Fibroblast of gingiva (primary cell): ENCODE measurements at places on chromosomes 1 and 21.

DNA sequence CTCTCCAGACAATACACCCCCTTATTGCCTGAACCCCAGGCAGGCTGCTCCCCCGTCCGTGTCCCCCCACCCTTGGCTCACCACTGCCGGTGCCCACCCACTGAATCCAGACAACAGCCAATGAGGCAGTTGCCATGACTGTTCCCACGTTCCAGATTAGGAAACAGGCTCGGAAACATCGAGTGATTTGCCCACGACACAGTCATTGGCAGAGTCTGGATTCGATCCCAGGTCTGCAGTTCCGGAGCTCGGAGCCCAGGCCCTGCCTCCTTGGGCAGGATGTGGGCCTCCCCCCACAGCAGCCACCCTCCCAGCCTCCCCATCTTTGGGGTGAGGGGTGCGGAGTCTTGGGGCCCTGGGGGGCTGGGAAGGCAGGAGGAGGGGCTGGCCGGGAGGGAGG lies 20.3 kb upstream of the CLSTN1 start:
- no peak for DNase-seq

DNA sequence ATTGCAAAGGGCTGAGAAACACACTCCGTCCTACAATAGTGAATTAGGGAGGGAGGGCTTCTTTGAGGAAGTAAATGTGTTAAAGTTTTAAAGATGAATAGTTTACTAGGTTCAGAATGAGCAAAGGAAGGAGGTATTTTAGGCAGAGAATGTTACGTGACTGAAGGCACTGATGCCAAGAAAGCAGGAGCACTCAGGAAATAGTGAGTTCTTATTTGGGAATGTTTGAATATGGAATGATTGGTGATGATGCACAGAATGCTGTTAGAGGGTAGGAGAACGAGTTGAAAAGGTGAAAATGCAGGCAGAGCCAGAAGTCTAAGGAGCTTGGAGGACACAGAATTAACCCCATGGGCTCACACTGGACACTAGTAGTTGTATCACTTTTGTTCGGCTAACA lies 108.0 kb downstream of the NRIP1 start:
- no peak for DNase-seq

GRCh38 chr1:90074137-90074536 lies 79.2 kb downstream of the ZNF326 start:
- DNase-seq: no peak

- no peak for DNase-seq
Measured at GRCh38 chr1:112794654-112795239, 79.6 kb upstream of the PPM1J start.

- DNase-seq: no peak
Measured at GRCh38 chr21:17370916-17371315, 141.9 kb upstream of the CXADR start.

DNA sequence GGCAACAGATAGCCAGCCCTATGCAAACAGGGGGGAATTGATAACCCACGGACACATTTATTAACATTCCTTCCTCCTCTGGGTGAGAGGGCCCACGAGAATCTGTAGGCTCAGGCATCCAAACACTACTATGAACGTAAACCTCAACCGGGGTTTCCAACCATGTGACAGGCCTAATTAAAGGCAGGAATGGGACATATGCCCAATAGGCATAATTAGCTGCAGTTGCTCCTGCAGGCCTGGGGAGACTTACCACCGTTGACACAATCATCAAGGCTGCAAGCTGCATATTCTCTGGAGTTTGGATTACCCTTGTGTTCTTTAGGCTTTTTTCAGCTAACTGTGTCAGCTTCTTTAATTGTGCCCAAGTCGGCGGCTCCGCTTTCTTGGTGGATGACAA lies 22.2 kb upstream of the GBP1 start:
- DNase-seq: no peak

- DNase-seq: no peak
Measured at GRCh38 chr1:115457289-115457688, 119.2 kb upstream of the NGF start.

DNA sequence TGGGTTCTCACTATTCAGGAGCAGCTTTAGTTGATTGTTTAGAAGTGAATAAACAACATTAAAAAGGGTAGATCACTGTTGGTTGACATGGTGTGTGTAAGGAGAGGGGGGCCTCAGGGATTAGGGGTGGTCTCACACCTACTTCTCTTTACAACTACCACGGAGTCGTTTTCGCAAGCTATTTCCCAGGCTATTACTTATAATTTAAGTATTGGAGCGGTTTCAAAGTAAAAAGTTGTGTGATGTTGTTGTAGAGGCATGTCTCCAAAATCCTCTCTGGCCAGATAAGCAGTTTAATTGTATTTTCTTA lies 1.3 kb downstream of the GPSM2 start:
- no peak for DNase-seq

DNA sequence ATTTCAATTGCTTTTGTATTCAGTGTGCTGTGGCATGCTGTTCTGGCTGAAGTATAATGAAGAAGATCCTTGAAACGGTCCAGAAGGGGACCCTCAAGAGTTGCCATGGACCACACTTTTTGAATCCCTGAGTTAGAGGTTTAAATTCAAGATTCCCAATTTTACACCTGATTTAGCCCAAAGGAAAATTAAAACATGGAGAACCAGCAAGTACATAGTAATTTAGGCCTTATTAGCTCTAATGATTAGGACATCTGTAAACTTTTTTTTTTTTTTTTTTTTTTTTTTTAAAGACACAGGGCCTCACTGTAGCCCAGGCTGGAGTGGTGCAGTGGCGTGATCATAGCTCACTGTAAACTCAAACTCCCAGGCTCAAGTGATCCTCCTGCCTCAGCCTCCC lies 107.3 kb downstream of the ENAH start:
- DNase-seq: no peak

- DNase-seq: no peak
Measured at GRCh38 chr1:243548516-243548915, 292.7 kb downstream of the SDCCAG8 start.

DNA sequence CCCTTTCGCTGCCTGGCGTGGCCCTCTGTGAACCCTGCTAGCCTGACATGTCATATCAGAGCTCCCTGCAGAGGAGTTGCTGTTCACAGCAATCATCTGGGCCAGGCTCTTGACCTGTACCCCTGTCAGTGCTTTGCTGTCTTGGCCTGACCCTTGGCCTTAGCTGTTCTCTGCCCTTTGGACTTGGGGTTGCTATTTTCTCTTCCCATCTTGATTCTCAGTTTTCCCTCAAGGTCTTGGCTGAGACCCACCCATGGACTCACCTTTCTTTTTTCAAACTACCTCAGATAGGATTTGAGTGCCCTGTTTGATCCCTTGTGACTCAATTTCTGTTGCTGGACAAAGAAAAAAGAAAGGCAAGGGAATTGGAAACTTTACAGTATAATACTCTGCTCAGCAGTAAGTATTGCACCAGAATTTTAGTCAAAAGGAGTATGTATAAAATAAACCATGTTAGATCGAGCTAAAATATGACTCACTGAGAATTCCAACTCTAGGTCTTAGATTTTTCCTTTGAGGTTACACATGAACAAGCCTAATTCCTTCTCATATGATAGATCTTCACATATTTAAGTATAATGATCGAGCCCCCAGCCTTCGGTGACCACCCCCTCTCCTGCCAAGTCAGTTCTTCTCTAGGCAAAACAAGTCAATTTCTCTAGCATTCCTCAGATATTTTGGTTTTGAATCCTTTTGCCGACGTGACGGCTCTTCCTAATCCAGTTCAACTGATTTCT lies 110.5 kb downstream of the NGF start:
- peak; percentile 26 for DNase-seq

DNA sequence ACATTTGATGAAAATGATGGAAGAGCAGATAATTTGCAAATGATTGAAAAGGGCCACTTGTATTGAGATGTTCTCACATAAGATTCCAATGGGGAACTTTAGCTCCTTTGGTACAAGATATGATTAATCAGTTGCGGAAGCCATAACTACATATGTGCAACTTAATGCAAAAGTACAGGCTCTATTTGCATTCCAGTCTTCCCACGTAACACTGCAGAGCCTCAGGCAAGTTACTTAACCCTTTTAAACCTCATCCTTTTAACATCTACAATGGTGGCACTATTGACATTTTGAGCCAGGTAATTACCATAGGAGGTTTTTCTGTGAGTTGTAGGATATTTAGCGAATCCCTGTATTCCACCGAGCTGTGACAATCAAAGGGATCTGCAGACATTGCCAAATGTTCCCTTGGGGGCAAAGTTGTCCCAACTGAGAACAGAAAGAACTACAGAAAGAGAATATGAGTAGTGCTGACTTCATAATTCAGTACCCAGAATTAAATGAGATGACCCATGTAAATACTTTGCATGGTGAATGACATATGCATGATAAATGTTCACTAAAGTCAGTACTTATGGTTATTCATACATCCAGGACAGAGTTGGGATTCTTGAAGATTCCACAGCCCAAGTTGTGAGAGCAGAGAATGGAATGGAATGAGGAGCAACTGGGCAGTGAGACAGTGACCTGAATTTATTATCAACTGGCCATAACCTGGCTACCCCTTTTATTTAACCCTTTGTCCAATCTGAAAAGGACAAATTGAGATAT lies 62.6 kb downstream of the SPAG17 start:
- DNase-seq: no peak

GRCh38 chr1:43329995-43330751 lies 7.4 kb upstream of the MPL start:
- DNase-seq: peak; percentile 45

DNA sequence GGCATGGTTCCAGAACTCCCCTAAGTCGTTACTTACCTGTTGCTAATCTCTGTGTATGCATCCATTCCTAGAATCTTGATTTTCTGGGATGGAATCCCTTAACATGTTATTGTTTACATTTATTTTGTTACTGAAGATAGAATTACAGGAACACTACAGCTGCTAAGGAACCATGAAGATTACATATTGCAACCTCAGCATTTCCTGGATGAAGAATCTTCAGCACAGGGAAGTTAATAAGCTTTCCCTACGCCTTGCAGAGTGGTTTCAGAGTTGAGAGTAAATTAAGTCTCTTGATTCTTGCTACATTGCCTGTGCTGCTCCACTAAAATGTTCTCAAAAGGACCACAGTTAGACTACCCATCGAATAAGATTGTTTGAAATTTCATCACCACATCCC lies 31.4 kb upstream of the GBP6 start:
- no peak for DNase-seq

DNA sequence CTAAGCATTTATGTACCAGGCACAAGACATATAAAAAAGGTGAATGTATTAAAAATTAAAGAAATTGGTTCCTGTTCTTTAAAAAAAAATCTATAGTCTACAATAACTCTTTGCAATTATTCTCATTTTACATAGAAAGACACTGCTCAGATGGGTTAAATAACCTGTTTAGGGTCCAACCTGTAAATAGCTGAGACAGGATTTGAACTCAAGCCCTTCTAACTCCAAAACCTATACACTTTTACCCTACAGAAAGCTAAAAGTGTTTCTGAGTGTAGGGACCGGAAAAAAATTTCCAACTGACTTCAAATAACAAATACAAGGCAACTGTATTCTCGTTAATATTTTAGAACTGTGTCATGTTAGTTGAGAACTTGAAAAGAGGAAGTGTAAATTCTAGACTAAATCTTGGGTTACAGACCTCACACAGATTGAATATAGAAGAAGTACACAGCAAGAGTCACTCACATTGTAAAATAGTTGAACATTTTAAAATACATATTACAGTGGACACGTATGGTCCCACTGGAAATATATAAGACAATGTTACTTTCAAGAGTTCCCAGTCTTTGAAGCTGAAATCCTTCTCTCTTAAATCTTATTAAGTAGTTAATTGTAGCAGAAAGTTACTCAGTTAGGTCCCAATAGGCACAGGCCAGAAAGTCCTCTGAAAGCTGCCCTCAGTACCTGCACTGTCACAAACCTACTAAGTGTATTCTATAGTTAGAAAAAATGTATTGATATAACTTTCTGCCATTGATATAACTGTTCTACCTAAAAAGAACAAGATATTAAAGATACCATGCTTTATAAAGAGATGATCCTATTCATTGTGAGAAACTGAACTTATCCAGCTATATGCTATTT lies 7.3 kb downstream of the EDEM3 start:
- DNase-seq: no peak

DNA sequence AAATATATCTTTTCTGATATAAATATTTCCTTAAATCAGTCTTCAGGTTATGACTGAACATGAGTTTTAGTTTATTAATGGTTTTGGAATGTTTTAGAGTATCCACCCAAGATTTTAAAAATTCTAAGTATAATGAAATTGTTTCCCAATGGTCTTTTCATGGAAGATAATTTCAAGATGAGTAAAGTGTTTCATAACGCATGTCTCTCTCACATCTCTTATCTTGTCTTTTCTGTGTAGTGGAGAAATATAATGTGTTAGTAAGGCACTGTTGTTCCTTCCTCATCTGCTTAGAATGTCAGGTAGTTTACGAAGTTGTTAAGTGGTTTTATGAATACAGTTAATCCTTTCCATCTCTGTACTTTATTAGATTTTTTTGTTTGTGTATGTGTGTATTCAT lies 49.6 kb downstream of the PLA2G4A start:
- DNase-seq: no peak

DNA sequence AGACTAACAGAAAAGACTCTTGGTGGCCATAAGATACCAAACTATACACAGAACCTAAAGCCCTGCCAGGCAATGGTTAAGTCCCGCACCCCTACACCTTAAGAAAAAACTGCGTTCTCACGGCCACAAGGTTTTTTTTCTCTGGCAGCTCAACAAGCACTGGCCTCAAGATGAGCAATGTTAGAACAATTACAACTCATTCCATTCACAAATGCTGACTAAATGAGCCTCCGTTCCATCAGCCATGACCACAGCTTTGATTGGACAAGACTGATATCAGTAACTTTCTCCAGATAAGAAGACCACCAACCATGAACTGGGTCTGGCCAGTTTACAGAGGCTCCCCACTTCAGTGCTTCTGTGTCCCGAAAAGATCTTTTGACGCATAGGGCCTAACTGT lies 31.9 kb downstream of the SEC16B start:
- no peak for DNase-seq

DNA sequence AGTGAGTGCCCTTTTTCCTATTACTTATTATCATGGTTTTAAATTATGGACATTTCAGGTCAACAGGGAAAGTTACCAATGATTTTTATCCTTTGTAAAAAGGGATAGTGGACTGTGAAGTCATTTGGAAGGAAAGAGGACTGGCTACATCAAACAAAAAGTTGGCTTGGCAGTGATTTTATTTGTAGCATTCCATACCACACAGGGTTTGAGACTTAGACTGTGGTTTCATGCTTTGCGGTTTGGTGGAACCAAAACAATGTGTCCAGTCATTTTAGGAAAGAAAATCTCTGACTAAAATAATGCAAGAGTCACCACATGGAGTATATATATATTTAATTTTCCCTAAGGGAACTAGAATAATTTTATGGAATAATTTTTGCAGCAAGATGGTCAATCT lies 239.5 kb downstream of the HMCN1 start:
- peak; percentile 90 for DNase-seq

GRCh38 chr1:30642391-30643120 lies 80.8 kb downstream of the MATN1 start:
- no peak for DNase-seq

DNA sequence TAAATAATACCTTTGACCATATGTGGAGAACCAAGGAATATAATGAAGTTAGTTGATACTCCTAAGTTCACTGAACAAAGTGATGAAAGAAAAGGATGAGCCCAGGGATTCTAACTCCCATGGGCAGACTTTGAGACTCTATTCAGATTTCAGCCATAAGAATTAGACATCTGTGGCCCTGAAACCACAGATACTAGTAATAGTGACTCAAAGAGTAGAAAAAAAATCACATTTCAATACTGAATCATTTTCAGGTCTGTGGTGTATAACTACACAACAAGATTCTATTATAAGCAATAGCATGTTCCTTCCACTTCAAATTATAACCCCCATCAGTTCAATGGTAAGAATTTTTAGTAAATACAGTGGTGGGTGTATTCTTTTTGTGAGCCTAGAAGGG lies 16.4 kb upstream of the F13B start:
- DNase-seq: no peak
